Activated CD4-positive, alpha-beta T cell treated with anti-CD3 and anti-CD28 coated beads for 36 hours (primary cell): ENCODE measurements at places on chromosomes 5 and 9. TPM values are rescaled to one million over a fixed set of nuclear protein-coding genes. Genes with fewer than 3 reads are reported as not detected.
A peak's percentile ranks its signal among the peaks of the same experiment; 100 is the strongest.

GRCh38 chr5:149936700-149937091 lies 7.9 kb downstream of the PDE6A start:
- DNase-seq = no peak
- peaks cover 13% of the 10 kb centered on the region for H3K27me3 ChIP-seq
- H3K27ac ChIP-seq = no peak overlapping the region
- H3K4me3 ChIP-seq = no peak overlapping the region
- H3K36me3 ChIP-seq = no peaks in the 10 kb centered on the region
- peaks cover 7% of the 10 kb centered on the region for H3K4me1 ChIP-seq

GRCh38 chr9:134226221-134226930 lies 62.0 kb upstream of the RNU6ATAC start:
- DNase-seq = no peak
- H3K36me3 ChIP-seq = no peaks in the 10 kb centered on the region
- H3K4me1 ChIP-seq = no peaks in the 10 kb centered on the region
- no peak overlapping the region for H3K4me3 ChIP-seq
- no peak overlapping the region for H3K27ac ChIP-seq

DNA sequence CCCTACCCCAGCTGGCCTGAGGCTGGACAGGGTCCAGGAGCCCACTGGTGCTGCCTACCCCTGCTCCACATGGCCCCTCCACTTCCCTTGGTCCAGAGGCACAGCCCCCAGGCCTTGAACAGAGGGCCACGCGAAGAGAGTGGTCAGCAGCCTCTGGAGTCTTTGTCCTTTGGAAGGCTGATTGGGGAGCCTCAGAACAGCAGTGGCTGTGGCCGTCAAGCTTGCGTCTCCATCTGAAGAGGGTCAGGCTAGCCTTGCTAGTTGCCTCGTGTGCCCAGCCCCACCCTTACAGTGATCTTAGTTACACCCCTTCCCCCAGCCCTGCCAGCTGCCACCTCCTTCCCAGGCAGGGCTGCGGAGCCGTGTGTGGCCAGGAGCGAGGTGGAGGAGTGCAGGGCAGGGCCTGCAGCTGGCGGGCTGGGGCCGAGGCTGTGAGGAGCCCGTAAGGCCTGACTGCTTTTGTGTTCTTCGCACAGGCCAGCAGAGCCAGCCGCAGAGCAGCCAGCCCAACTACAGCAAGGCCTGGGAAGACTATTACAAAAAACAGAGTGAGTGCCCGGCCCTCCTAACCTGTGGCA lies 30.1 kb upstream of the PRDM12 start:
- DNase-seq = no peak
- H3K27ac ChIP-seq = no peak overlapping the region
- H3K4me1 ChIP-seq = no peaks in the 10 kb centered on the region
- H3K36me3 ChIP-seq = peaks cover 38% of the 10 kb centered on the region
- no peak overlapping the region for H3K4me3 ChIP-seq

DNA sequence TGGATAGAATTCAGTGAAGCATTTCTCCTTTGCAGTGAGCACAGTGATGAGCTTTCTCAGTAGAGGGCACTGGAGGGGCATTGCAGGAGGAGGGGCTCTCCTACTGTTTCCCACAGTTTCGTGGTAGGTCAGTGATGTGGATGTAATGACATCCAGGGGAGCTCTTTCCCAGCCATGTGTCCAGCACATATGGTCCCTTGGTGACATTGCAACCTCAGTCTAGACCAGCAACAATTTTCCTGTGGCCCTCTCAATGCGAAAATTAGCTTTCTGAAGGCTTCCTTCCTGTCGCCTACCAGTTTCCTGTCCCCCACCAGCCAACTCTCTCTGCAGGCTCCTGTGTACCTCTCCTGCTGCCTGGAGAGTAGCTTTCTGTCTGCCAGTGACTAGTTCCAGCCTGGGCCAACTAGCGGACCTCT lies 6.9 kb upstream of the PDCL start:
- peak; percentile 37 for DNase-seq
- H3K4me3 ChIP-seq = peak overlapping the region; percentile 43
- H3K36me3 ChIP-seq = no peaks in the 10 kb centered on the region
- no peaks in the 10 kb centered on the region for H3K27me3 ChIP-seq

TMEM174 gene
- not detected for total RNA-seq

DNA sequence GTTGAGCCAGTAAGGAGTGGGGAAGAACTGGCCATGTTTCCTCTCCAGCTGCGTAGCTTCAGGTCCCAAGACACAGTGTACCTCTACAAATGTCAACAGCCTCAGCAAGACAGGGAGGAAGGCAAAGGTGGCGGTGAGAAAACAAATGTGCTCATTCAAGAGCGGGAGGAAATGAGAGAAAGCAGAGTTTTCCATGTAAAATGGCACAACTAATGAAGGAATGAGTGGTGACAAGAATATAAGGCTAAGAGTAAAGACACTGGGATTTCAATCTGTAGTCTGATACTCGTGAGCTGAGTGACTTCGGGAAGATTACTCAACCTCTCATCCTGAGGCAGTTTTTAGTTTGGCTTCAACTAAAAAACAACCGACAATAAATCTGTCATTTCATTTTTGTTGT lies 67.6 kb downstream of the DPYSL3 start:
- H3K4me1 ChIP-seq = no peaks in the 10 kb centered on the region
- no peak overlapping the region for H3K27ac ChIP-seq
- no peak for DNase-seq
- H3K4me3 ChIP-seq = no peak overlapping the region
- peaks cover 17% of the 10 kb centered on the region for H3K27me3 ChIP-seq

GRCh38 chr9:120252248-120252647 lies 327.7 kb downstream of the CDK5RAP2 start:
- H3K27ac ChIP-seq = no peak overlapping the region
- DNase-seq = no peak
- no peaks in the 10 kb centered on the region for H3K36me3 ChIP-seq
- H3K4me1 ChIP-seq = no peaks in the 10 kb centered on the region
- H3K27me3 ChIP-seq = peaks cover 6% of the 10 kb centered on the region

DNA sequence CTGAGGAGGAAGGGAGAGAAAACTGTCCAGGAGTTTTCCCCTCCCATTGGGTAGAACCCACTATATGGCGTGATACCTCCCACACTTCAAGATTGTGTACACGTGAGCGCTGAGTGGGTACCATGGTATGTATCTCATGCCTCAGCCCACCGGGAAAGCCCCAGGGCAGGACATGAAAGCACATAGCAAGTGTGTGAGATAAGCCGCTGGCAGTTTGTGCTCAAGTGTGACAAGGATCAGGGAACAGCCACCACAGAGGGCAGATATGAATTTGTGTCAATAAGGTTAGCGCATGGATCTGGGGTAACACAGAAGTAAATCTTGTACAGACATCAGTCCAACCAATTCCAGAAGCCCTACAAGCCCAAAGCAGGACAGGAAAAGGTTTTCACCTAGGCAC lies 42.6 kb upstream of the NAA35 start:
- H3K4me3 ChIP-seq = no peak overlapping the region
- DNase-seq = no peak
- no peaks in the 10 kb centered on the region for H3K27me3 ChIP-seq
- H3K4me1 ChIP-seq = peaks cover 4% of the 10 kb centered on the region
- no peak overlapping the region for H3K27ac ChIP-seq

PCDHGA3 gene
- not detected for total RNA-seq

DNA sequence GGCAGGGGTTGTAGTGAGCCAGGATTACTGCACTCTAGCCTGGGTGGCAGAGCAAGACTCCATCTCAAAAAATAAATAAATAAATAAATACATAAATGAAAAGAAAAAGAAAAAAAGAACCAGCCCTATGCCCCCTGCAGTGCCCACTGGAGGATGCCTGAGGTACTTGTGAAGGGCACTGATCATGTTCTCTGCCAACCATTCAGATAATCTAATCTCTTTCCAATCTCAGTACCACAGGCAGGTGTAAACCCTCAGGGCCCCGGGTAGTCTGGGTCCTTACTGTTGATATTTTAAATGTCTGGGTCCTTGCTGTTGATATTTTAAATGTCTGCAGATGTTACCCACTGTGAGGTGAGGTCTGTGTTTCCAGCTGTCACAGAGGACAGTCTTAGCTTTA lies 321.8 kb upstream of the ADCY2 start:
- H3K4me1 ChIP-seq = no peaks in the 10 kb centered on the region
- DNase-seq = no peak
- H3K4me3 ChIP-seq = no peak overlapping the region
- no peaks in the 10 kb centered on the region for H3K36me3 ChIP-seq
- peaks cover 3% of the 10 kb centered on the region for H3K27me3 ChIP-seq

- H3K27me3 ChIP-seq = no peaks in the 10 kb centered on the region
- no peak for DNase-seq
- H3K27ac ChIP-seq = no peak overlapping the region
Observed at GRCh38 chr5:61737964-61738340, 405.9 kb downstream of the ZSWIM6 start.

GRM6 gene
- not detected for total RNA-seq

- no peak for DNase-seq
- H3K4me3 ChIP-seq = no peak overlapping the region
- no peak overlapping the region for H3K27ac ChIP-seq
Observed at GRCh38 chr9:14158916-14159315, 155.0 kb downstream of the NFIB start.

GRCh38 chr9:16030528-16031185 lies 477.8 kb downstream of the CCDC171 start:
- H3K4me3 ChIP-seq = no peak overlapping the region
- peaks cover 2% of the 10 kb centered on the region for H3K27me3 ChIP-seq
- H3K27ac ChIP-seq = no peak overlapping the region
- peaks cover 5% of the 10 kb centered on the region for H3K4me1 ChIP-seq
- DNase-seq = peak; percentile 60
